Stimulated activated CD8-positive, alpha-beta memory T cell treated with anti-CD3 and anti-CD28 coated beads, Interleukin-12 subunit alpha, Interleukin-12 subunit beta, amount 100 ng/mL, for 4 hours (primary cell): ENCODE measurements at places on chromosomes 1 and 21.

DNA sequence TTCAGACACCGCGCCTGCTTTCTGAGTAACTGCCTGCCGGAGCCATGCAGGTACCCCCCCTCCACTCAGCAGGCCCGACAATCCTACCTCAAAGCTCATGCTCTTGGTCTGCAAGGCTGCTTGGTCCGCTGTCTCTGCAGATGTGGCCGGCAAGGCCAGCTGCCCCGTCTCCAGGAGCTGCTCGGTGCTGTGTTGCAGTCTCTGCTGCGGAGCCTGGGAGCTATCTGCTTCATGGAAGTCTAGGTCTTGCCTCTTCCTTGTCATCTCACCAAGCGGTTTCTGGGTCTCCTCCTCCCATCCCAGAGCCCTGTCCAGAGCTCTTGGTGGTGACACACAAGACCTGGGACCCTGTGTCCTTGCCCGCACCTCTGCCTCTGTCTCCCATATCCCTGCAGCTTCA lies 24.0 kb upstream of the GNPAT start:
- DNase-seq, result no peak

DNA sequence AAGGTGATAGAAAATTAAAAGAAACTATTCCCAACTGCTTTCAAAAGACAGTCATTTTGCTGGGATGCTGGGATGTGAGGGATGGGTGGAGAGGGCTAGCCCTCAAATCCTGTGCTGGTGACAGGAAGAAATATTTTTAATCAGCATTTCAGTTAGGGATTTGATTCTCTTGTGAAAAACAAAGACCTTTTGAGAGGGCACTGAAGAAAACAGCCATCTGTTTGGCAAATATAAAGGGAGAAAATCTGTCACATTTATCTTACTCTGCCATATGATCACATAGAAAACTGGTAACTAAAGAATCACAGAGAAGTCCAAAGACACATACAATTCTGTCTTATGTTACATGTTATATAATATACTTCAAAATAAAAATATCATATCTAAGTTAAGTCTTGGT lies 12.3 kb downstream of the STXBP3 start:
- DNase-seq, result no peak

GRCh38 chr1:10549904-10550664 lies 75.3 kb downstream of the PEX14 start:
- DNase-seq, result no peak

DNA sequence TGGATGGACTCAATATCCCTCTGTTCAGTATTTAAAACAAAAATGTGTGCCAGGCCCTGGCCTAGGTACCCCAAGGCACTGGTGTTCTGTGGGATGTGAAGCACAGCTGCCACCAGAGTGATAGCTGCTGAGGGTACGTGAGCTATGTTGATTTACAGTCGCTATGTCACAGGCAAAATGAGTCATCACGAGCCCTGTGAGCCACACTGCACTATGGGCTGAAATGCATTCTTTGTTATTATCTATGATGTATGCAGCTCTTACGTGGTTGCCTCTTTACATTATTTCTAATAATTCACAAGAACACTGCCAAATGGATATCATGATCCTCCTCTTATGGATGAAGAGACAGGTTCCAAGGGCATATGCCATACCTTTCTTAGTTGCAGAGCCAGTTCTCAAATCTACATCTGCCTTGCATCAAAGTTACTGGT lies 2.1 kb downstream of the TEX38 start:
- no peak for DNase-seq

- no peak for DNase-seq
Observed at GRCh38 chr21:46156378-46156645, 933 bp upstream of the FTCD start.

GRCh38 chr1:91750398-91750996 lies 135.5 kb downstream of the TGFBR3 start:
- no peak for DNase-seq

GRCh38 chr1:15937706-15938168 lies 38.2 kb downstream of the ZBTB17 start:
- DNase-seq, result no peak
